IMR-90 (cell line): ENCODE measurements at places on chromosomes 12 and 14.

DNA sequence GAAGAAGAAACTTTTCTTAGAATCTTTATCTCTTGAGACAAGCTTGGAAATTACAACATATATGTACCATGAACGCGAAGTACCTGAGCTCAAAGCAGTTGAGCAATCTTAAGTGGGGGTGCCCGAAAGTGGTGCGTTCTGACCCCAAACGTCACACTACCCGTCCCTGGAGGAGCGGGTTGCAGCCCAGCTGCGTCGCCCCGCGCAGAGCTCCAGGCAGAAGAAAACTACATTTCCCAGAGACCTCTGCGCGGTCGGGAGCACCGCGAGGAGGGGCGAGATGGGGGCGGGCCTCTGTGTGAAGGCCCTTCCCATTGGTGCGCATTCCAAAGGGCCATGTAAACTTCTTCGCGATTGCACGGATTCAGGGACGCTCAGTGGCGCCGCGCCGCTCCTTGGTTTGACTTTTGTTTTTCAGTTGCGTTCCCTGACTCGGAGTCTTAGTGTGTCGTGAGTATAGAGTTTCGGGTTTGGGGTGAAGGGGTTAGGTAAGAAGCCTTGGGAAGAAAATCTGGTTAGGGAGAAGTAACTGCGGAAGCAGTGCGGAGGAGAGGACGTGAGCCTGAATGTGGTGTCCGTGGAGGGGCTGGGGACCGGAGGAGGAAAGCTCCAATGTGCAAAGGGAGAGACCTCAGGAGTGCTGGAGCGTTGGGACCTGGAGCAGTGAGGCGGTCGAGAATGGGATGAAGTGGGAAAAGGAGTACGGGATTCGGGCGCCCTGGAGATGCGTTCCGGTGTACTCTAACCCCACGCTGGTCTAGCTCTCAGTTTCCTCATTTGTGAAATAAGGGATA, at the start of gene CCDC77:
TSS of gene CCDC77 (plus strand) at position 410 of the 794 bp plus-strand sequence. CDS start 7,740 bp downstream, outside the sequence.
- no peaks in the 10 kb centered on the region for H3K4me1 ChIP-seq
- H3K36me3 ChIP-seq, result no peaks in the 10 kb centered on the region
- DNase-seq, result peak; percentile 88

DNA sequence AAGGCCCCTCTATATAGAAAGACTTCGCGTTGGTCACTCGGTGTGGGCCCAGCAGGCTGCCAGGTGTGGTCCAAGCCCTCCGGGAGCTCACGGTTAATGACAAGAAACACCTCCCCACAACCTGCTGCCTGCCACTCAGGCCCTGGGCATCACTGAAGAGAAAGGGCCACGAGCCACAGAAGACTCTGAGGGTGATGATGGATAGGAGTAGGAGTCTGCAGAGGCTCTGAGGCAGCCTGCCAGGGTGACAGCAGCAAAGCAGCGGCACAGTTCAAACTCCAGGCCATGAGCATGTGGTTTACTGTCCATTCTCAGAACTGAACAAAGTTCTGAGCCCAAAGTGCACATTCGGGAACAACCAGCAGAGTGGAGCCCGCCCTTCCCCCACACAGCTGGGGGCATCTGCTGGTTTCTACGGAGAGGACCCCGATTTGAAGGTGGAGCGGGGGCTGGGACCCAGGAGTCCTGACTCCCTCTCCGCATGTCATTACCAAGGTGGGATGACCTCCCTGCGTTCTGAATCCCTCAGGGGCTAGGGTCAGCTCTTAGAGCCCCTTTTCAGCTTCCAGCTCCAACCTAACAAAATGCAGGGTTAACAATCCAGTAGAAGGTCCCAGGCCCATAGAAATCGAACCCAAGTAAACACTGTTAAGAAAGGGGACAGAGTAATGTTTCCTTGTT, 65.8 kb downstream of the VWF start:
- no peaks in the 10 kb centered on the region for H3K36me3 ChIP-seq
- peaks cover 23% of the 10 kb centered on the region for H3K4me1 ChIP-seq
- H3K27me3 ChIP-seq, result no peaks in the 10 kb centered on the region
- no peak for DNase-seq

DNA sequence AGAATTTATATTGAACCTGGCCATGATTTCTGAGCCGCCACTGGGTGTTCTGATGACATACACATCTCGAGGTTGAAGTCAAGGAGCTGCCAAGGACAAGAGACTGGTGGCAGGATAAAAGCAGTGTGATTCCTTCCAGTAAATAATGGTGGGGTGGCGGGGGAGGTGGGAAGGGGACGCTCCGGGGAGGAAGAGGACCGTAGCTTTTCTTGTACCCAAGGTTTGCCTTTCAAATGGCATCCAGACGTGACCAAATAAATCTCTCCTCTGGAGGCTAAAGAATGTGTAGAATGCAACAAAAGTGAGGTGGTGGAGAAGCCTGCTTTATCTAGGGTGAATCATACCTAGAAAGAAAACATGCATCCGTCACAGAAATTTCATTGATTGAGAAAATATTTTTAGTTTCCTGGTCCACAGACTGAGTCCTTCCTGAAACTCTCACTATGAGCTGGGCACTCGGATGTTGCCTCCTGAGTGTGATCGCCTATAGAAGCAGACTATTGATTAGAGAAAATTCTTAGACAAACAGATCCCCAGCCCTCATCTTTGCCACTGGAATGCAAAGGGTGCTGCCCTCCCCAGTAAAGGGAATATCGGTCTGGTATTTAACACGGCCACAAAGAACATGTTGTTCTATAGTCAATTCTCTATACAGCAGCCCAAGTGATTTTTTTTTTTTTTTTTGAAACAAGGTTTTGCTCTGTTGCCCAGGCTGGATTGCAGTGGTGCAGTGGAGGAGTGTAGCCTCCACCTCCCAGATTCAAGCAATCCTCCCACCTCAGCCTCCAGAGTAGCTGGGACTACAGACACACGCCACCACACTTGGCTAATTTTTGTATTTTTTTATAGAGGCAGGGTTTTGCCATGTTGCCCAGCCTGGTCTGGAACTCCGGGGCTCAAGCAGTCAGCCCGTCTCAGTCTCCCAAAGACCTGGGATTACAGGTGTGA, 112.1 kb downstream of the DPF3 start:
- H3K27me3 ChIP-seq, result no peaks in the 10 kb centered on the region
- peak overlapping the region; percentile 68 for H3K27ac ChIP-seq
- peak; percentile 71 for DNase-seq
- no peaks in the 10 kb centered on the region for H3K36me3 ChIP-seq
- H3K4me3 ChIP-seq, result no peak overlapping the region
- H3K4me1 ChIP-seq, result peaks cover 15% of the 10 kb centered on the region

DNA sequence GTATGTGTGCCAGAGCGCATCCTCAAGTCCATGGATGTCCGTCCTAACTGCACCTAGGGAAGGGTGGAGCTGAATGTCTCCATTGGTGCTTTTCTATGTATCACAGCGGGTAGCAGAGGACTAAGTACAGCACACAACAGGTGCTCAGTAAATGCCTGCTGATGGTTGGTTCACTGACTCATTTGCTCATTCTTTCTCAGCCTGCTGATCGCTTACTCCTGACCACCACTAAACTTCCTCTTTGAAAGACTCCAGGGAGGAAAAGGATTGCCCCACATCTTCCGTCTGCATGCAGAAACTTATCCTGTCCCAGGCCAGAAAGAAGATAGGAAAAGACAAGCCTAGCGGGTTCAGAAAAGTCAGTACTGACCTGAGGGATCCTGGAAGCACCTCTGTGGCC, 66.3 kb downstream of the B4GALNT3 start:
- no peaks in the 10 kb centered on the region for H3K4me1 ChIP-seq
- DNase-seq, result no peak

DNA sequence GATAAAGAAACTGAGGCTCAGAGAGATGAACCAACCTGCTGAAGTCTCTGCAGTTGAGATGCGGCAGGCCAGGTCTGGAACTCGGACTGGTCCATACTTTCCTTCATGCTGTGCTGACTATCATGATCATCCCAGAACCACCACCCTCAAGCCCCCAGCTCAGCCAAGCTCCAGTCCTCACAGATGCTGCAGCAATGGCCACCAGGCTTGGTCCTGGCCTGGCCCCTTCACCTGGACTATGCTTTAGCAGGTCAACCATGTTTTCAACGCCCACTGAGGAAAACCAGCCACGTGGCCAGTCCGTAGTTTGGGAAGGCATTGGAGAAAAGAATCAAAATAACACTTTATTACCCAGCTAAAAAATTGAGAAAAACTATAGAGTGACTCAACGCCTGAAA, 1.4 kb downstream of the GPR68 start:
- H3K36me3 ChIP-seq, result no peaks in the 10 kb centered on the region
- H3K27me3 ChIP-seq, result no peaks in the 10 kb centered on the region
- no peak for DNase-seq
- H3K4me1 ChIP-seq, result peaks cover 9% of the 10 kb centered on the region
- H3K27ac ChIP-seq, result peak overlapping the region; percentile 34; the same call in 1 of the 2 replicates

DNA sequence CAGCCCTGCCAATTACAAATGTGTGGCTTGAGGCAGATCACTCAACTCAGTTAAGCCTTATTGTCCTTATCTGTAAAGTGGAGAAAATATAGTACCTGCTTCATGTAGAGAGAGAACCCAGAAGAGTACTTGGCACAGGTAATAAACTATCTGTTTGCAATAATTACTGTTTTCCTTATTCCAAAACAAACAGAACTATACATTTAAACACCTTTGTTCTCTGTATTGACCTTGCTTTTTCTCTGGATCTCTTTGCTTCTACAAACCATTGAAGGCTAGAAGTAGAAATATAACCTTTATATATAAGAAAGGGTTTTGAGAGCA, 70.8 kb upstream of the SRSF5 start:
- H3K4me3 ChIP-seq, result no peak overlapping the region
- no peak overlapping the region for H3K27ac ChIP-seq
- no peaks in the 10 kb centered on the region for H3K27me3 ChIP-seq
- peaks cover 26% of the 10 kb centered on the region for H3K4me1 ChIP-seq
- peaks cover 2% of the 10 kb centered on the region; the same call in 1 of the 2 replicates for H3K36me3 ChIP-seq

- H3K27ac ChIP-seq, result no peak within 1 kb of the TSS
- no peak within 1 kb of the TSS for H3K4me3 ChIP-seq
- peak; percentile 3 for DNase-seq
- H3K36me3 ChIP-seq, result no peaks in the 10 kb centered on the region
These were observed at the start of gene ADGRD1 for GRCh38 chr12:130953771-130954543. Gene ADGRD1 (plus strand): TSS chr12:130953907. CDS start chr12:130954466, 559 bp downstream.

- peaks cover 8% of the 10 kb centered on the region for H3K36me3 ChIP-seq
- H3K4me3 ChIP-seq, result no peak overlapping the region
- DNase-seq, result peak; percentile 74
- no peak overlapping the region for H3K27ac ChIP-seq
These were observed 9.7 kb downstream of the GLTP start for GRCh38 chr12:109870648-109871047.

- H3K4me3 ChIP-seq, result no peak overlapping the region
- DNase-seq, result no peak
- no peaks in the 10 kb centered on the region for H3K4me1 ChIP-seq
- H3K27me3 ChIP-seq, result no peaks in the 10 kb centered on the region
These were observed 277.6 kb downstream of the ADGRD1 start for GRCh38 chr12:131231032-131231980.

DNA sequence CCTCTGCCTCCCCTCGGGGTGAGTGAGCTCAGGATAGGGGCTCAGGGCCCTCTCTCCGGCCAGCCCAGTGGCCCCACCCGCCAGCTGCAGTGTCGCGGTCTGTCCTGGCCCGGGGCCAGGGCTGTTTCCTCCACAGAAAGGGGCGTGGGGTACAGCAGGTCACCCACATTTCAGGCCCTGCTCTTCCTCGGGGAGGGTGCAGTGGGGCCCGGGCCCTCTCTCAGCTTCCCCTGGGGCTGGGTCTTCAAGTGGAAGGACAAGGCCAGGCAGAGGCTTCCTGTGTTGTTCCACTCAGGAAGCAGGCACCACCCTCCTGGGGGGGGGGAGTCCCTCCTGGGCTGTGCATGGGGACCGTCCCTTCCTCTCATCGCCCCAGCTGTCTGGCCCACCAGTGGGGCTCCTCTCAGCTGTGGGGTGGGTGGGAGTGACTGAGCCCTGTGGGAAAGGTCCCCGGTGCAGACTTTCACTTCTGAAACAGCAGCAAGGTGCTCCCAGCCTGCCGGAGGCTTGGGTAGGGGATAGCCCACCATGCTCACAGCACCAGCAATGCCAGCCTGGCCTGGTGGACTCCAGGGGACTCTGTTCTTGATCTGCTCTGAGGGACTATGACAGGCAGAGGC, 3.7 kb downstream of the GPR132 start:
- no peak for DNase-seq
- H3K36me3 ChIP-seq, result no peaks in the 10 kb centered on the region
- H3K27ac ChIP-seq, result no peak overlapping the region
- no peak overlapping the region for H3K4me3 ChIP-seq

DNA sequence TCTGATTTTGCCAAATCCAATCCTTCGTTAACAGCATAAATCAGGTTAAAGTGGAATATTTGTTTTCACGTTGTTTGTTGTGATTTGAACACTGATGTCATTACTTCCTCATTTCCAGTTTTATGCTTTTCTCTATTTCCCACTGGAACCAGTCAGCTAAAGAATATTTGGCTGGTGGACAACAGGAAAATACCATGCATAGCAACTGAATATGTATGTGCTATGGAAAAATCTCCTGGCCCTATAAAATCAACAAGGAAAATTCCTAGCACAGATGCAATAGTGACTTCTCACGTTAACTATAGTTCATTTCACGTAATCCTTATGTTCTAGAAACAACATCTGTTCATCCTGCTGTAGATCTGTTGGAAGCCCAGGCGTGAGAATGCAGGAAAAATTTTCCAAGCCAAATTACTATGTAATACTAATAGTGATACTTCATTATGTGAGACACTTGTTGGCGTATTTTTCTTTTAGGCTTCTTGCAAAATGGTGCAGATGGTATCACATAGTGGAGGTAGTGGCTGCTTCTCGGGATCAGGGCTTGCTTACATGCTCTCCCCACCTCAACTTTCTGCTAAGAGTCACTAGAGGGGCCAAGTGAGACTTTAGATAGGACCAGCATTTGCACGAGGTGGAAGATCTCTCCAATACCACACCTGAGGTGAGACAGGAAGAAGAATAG, 86.3 kb upstream of the USP44 start:
- peak; percentile 100 for DNase-seq
- H3K4me1 ChIP-seq, result peaks cover 28% of the 10 kb centered on the region
- H3K27me3 ChIP-seq, result no peaks in the 10 kb centered on the region
- peak overlapping the region; percentile 99 for H3K27ac ChIP-seq
- H3K4me3 ChIP-seq, result no peak overlapping the region

- no peak overlapping the region; the same call in 1 of the 2 replicates for H3K4me3 ChIP-seq
- peak; percentile 83 for DNase-seq
- H3K4me1 ChIP-seq, result peaks cover 26% of the 10 kb centered on the region
- H3K36me3 ChIP-seq, result no peaks in the 10 kb centered on the region; the same call in 1 of the 2 replicates
- peak overlapping the region; percentile 91 for H3K27ac ChIP-seq
These were observed 18.5 kb upstream of the GPRC5A start for GRCh38 chr12:12872934-12873275.

DNA sequence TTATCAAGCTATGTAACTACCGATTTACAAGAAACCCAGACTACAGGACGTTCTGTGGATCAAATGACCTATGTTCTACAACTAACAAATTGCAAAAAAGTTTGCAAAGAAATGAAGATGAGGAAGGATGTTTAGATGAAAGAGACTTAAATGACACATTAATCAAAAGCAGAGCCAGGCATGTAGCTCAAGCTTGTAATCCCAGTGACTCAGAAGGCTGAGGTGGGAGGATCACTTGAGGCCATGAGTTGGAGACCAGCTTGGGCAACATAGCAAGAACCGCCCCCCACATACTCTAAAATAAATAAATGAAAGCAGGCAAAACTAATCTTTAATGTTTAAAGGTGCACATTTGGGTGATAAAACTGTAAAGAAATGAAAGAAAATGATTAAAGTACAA, 331.9 kb downstream of the BTG1 start:
- H3K27ac ChIP-seq, result no peak overlapping the region
- H3K4me1 ChIP-seq, result no peaks in the 10 kb centered on the region
- no peak overlapping the region for H3K4me3 ChIP-seq
- H3K27me3 ChIP-seq, result no peaks in the 10 kb centered on the region
- peak; percentile 40 for DNase-seq

GRCh38 chr14:93747102-93747501, 41.2 kb downstream of the PRIMA1 start:
- H3K27ac ChIP-seq, result no peak overlapping the region
- no peaks in the 10 kb centered on the region for H3K4me1 ChIP-seq
- H3K4me3 ChIP-seq, result no peak overlapping the region
- H3K36me3 ChIP-seq, result no peaks in the 10 kb centered on the region
- no peaks in the 10 kb centered on the region for H3K27me3 ChIP-seq
